ENCODE measurements at places on chromosomes 16 and 17.

GRCh38 chr17:49551221-49552069 is 24.2 kb upstream of the NXPH3 start:
- peak; percentile 17 for DNase-seq

- DNase-seq, result no peak
Observed at GRCh38 chr17:7946441-7946840, 14.4 kb downstream of the CNTROB start.

DNA sequence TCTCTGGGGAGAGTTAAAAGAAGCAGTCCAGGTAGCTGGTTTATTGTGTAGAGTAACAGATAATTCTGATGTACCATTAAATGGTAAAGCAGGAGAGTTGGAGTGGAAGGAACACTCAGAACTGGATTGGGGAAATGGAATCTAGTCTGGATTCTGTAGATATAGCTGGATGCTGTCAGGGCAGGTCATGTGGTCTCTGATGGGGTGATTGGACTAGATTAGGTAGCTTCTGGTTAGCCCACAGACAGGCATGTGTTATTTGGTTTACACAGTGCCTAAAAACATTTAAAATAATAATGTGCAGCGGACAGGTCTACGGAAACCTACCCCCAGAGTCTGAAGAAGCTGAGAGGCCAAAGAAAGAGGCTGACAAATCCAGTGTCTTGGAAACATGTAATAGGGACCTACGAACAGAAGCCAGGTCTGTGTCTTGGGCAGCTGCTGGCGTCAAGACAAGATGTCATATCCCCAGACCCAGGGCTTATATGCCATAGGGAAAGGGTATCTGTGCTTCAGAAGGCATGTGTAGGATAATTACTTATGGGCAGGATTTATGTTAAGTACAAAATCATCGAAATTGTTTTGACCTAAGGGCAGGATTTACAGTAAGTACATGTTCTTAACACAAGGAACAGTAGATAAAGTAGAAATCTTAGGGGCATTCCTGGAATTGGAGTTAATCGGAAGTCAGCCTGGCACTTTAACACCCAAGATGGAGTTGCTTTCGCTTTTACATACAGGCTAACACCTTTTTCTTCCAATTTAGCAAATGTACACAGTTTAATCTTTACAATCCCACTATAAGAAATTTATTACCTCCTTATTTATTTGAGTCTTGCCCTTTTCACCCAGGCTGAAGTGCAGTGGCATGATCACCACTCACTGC is 12.4 kb downstream of the LUC7L3 start:
- DNase-seq, result no peak

DNA sequence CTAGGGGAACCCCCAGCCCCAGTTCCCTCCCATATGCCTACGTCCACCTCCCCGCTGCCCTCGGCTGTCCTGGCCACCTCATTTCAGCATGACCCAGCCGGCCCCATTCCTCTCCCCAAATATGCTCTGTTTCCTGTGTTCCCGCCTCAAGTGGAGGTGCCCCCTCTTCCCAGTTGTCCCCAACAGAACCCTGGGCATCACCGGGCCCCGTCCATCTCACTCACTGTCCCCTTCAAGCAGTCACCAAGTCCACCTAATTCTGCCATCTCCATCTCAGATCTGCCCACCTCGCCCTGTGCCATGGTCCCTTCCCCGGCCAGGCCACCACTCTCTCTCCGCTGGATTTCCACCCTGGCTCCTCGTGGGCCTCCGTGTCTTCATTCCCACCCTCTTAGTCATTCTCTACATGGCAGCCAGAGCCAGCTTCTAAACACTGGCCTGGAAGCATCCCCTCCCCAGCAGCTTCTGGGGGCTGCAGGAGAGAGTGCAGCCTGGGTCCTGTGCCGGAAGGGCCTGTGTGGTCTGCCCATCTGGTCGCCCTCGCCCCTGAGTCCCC is 12.8 kb downstream of the CDK3 start:
- DNase-seq, result peak; percentile 25

GRCh38 chr17:28118362-28118761 is 75.9 kb downstream of the NLK start:
- DNase-seq, result no peak

DNA sequence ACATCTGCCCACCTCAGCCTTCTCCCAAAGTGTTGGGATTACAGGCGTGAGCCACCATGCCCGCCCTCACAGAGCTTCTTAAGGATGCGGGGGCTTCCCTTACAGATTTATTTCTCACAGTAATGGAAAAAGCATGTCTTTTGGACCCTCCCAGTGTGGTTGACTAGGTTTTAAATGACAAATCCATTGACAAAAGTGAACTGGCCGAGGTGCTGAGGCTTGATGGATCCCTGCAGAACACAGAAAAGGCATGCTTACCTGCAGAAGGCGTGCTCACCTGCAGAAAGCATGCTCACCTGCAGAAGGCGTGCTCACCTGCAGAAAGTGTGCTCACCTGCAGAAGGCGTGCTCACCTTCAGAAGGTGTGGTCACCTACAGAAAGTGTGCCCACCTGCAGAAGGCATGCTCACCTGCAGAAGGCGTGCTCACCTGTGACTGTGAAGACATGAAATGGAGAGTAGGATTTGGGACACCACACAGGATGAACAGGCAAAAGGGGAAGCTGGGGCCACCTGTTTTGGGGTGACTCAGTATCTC is 15.1 kb upstream of the BBS2 start:
- DNase-seq, result no peak

- DNase-seq, result no peak
Observed at GRCh38 chr17:47660064-47660492, 10.4 kb downstream of the KPNB1 start.

DNA sequence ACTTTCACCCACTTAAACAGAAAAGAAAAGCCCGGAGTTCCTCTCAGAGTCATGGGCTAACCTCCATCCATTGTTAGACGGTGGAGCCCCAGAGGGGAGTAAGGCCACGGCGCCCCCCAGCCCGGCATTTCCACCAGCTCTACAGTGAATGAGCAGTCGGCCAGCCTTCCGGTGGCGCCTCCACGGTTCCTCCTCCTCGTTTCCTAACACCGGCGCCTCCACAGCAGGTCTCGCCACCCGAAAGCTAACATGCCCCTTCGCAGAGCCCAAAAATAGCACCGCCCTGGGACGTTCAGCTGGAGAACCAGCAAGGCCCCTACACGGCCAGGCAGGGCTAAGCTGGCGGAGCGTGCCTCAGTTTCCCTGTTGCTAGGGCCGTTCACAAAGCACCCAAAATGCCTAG is 858 bp downstream of the MMD start:
- DNase-seq, result peak; percentile 49

- no peak for DNase-seq
Observed at GRCh38 chr17:74601944-74602572, 10.0 kb upstream of the CD300LD start.

DNA sequence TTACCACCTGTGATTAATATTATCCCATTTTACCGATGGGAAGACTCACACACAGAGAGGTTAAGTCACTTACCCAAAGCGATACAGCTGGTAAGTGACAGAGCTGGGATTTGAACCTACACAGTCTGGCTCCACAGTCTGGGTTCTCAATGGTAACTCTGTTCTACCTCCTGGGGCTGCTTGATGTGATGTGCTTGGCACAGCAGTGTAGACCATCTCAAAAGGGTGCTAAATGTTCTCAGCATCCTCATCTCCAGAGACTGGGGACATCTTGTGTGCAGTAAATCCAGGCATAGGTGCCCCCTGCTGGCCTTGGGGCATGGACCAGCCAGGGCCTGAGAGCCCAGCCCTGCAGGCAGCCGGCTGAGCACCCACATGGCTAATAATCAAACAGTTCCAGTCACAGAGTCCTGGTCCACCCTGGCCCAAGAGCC is 15.4 kb upstream of the KATNB1 start:
- DNase-seq, result no peak

DNA sequence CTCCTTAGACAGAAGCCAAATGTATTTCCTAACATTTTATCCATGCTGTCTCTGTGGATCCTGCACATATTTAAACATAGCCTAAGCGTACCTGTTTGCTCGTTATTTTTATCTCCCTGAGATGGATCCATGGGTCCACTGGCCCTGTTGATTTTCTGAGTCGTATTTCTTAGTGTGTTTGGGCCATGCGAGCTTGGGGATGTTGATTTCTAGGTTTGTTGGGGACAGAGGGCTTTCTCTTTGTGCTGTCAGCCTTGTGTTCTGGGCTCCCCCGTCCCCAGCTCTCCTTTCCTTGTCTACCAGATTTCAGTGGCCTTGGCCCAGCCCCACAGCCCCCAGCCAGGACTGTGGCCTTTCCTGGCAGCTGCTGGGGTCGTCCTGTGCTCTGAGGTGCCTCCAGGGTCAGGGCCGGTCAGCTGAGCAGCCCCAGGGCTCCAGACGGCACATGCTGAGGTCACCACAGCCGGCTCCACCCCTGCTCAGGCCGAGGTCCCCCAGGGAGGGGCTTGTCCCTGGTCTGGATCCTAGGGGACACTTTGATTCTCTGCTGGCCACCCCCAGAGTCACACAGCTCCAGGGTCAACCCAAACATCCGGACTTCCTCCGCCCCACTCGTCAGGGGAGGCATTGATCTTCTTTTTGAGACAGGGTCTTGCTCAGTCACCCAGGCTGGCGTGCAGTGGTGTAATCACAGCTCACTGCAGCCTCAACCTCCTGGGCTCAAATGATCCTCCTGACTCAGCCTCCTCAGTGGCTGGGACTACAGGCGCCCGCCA is 4.4 kb downstream of the SSTR5 start:
- DNase-seq, result no peak

GRCh38 chr16:85176541-85177447 is 64.5 kb upstream of the CIBAR2 start:
- no peak for DNase-seq

DNA sequence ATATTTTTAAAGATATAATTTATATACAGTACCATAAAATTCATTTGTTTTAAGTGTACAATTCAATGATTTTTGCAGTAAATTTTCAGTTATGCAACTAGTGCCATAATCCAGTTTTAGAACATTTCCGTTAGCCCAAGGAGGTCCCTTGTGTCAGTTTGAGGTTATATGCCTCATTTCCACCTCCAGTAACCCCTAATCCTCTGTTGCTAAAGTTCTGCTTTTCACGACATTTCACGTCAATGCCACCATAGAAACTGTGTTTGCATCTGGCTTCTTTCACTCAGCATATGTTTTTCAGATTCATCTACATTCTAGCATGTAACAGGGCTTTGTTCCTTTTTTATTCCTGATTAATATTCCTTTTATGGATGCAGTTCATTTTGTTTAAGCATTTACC is 42.4 kb upstream of the NUDT7 start:
- no peak for DNase-seq

- peak; percentile 81 for DNase-seq
Observed at GRCh38 chr16:56617212-56618085, 8.1 kb upstream of the MT1E start.

- DNase-seq, result no peak
Observed at GRCh38 chr16:72749091-72749490, 298.8 kb downstream of the ZFHX3 start.

GRCh38 chr17:36463916-36464764 is 22.3 kb upstream of the ZNHIT3 start:
- peak; percentile 81 for DNase-seq

DNA sequence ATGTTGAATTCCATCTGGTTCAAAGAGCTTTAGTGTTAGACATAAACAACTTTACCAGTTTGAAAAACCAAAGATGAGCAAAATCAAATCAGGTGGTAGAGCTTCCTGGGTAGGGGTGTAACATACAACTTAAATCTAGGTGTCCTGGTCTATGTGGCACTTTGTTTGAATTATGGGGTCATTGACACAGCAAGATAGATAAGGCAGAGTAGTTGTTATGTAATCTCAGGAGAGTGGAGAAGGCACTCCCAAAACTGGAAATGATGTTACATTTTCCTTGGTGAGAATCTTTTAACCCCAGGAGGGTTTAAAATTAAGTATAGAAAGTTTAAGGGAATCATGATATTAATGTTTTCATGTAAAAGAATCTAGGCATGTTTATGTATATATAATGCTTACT is 31.9 kb downstream of the CCDC42 start:
- no peak for DNase-seq

DNA sequence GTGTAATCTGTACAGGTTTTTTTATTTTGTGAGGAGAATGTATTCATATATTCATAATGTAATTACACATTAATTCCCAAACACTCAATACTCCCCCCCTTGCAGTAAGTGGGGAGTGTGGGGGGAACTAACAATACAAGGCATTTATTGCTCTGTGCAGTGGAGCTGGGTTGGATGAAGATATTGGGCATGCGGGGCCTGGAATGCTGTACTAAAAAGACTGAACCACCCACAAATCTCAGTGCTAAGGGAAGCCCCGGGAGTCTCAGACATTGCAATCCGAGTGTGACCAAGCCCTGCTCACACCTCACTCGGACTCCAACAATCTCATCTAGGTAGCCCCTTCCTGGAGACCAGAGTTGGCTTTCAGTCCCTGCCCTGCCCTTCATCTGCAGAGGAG is 6.0 kb downstream of the PLLP start:
- no peak for DNase-seq

DNA sequence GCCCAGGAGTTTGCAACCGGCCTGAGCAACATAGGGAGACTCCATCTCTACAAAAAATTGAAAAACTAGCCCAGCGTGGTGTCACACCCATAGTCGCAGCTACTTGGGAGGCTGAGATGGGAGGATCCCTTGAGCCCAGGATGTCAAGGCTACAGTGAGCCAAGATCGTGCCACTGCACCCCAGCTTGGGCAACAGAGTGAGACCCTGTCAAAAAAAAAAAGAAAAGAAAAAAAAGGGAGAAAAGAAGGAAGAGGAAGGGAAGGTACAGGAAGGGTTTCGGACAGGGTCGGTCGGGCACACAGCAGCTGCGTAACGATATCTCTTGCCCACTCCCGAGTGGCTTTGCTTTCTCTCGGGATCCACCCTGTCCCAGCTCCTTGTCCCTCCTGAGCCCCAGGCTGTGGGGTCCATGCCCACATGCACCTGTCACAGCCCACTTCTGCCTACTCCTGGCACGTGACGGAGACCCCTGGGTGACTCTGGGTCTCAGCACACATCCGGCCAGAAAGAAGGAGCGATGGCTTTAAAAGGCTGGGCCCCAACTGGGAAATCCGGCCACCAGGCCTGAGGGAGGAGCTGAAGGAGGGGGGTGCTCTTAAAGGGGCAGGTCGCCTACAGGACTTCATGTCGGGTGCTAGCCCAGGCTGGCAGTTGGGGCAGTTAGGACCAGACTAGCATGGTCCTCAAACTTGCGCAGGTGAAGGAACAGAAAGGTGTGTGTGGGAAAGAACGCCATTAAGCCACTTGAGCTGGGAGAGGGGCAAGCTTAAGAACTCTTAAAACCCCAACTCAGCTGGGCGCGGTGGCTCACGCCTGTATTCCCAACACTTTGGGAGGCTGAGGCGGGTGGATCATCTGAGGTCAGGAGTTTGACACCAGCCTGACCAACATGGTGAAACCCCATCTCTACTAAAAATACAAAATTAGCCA is at the start of gene GHDC:
Gene GHDC, minus strand, starts transcription at position 526 of the 931 bp plus-strand sequence. CDS start 913 bp downstream, outside the sequence.
- peak; percentile 86 for DNase-seq

DNA sequence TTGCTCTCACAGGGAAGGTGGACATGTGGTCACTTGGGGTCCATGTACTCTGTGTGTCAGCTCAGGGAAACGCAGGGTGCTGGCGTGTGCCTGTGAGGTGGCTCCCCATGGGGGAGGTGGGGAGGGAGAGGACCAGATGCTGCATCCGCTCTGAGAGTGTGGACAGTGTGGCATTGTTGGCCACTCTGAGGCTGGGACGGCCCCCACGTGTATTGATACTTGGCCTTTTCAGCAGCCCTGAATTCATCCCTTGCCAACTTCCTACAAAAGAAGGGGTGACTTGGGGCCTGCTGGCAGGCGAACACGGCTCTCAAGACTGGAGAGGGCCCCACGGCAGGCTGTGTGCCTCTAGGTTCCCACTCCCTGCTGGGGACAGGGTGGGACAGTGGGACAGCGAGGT is 120.1 kb downstream of the RAB11FIP4 start:
- peak; percentile 23 for DNase-seq

Measured in left hindlimb (tissue), 1 donor.